ENCODE measurements at places on chromosomes 11 and 22. TPM values are rescaled to one million over a fixed set of nuclear protein-coding genes. Genes with fewer than 3 reads are reported as not detected.
A peak's percentile ranks its signal among the peaks of the same experiment; 100 is the strongest.

GRCh38 chr11:120384476-120384875 lies 48.3 kb downstream of the ARHGEF12 start:
- no peak for DNase-seq
- no peak overlapping the region for H3K27ac ChIP-seq
- no peak overlapping the region for H3K4me3 ChIP-seq
- H3K27me3 ChIP-seq = no peaks in the 10 kb centered on the region
- no peaks in the 10 kb centered on the region for H3K36me3 ChIP-seq

DNA sequence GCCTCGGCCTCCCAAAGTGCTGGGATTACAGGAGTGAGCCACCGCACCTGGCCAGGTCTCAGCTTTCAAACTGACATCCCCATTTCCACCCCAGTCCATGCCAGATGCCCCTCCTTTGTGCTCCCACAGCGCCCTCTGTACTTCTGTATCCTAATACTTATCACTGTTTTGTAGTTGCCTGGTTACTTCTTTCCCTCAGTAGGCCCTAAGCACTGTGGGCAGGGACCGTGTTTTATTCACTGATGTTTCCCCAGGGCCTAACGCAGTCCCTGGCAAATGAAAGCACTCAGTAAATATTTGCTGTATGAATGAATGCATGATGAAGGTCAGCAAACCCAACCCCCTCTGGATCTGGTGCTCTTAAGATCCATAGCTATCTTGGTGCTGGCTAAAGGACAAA lies 2.2 kb upstream of the TRIM3 start:
- H3K36me3 ChIP-seq = no peaks in the 10 kb centered on the region
- H3K4me1 ChIP-seq = peaks cover 27% of the 10 kb centered on the region
- no peak overlapping the region for H3K27ac ChIP-seq
- no peaks in the 10 kb centered on the region for H3K27me3 ChIP-seq

GRCh38 chr11:14454861-14455632 lies 44.6 kb downstream of the COPB1 start:
- no peak for DNase-seq
- no peak overlapping the region for H3K27ac ChIP-seq
- H3K4me1 ChIP-seq = no peaks in the 10 kb centered on the region
- no peaks in the 10 kb centered on the region for H3K27me3 ChIP-seq

GRCh38 chr22:32590556-32590955 lies 115.9 kb downstream of the FBXO7 start:
- H3K27me3 ChIP-seq = no peaks in the 10 kb centered on the region
- no peak overlapping the region for H3K4me3 ChIP-seq
- H3K27ac ChIP-seq = no peak overlapping the region
- no peaks in the 10 kb centered on the region for H3K4me1 ChIP-seq

- no peaks in the 10 kb centered on the region for H3K27me3 ChIP-seq
- no peak for DNase-seq
- no peak overlapping the region for H3K27ac ChIP-seq
- no peaks in the 10 kb centered on the region for H3K36me3 ChIP-seq
- no peak overlapping the region for H3K4me3 ChIP-seq
These were observed 42.9 kb downstream of the PC start for GRCh38 chr11:66915046-66915832.

- no peak overlapping the region for H3K4me3 ChIP-seq
- no peaks in the 10 kb centered on the region for H3K36me3 ChIP-seq
- no peak overlapping the region for H3K27ac ChIP-seq
- no peak for DNase-seq
- no peaks in the 10 kb centered on the region for H3K27me3 ChIP-seq
- H3K4me1 ChIP-seq = no peaks in the 10 kb centered on the region
These were observed 901.0 kb downstream of the BRD1 start for GRCh38 chr22:48926643-48927042.

The SMPD1 gene
- 56.1 TPM for total RNA-seq

The SLC15A3 gene
- total RNA-seq = 6.9 TPM

The ANO9 gene
- 0.23 TPM for total RNA-seq

GRCh38 chr11:126311401-126312291 lies 7.8 kb downstream of the DCPS start:
- DNase-seq = no peak
- H3K4me3 ChIP-seq = no peak overlapping the region
- H3K27ac ChIP-seq = no peak overlapping the region
- no peaks in the 10 kb centered on the region for H3K27me3 ChIP-seq

The MRGPRX4 gene
- not detected for total RNA-seq

DNA sequence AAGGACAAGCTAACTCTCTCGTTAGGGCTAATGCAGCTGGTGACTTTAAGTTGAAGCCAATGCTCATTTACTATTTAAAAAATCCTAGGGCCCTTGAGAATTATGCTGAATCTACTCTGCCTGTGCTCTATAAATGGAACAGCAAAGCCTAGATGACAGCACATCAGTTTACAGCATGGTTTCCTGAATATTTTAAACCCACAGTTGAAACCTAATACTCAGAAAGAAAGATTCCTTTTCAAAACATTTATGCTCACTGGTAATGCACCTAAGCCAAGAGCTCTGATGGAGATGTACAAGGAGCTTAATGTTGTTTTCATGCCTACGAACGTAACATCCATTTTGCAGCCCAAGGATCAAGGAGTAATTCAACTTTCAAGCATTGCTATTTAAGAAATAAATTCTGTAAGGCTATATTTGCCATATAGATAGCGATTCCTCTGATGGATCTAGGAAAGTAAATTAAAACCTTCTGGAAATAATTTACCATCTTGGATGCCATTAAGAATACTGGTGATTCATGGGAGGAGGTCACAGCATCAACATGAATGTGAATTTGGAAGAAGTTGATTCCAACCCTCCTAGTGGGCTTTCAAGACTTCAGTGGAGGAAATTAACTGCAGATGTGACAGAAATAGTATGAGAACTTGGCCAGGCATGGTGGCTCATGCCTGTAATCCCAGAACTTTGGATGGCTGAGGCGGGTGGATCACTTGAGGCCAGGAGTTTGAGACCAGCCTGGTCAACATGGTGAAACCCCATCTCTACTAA lies 14.5 kb downstream of the XNDC1N start:
- no peaks in the 10 kb centered on the region for H3K36me3 ChIP-seq
- DNase-seq = no peak
- no peaks in the 10 kb centered on the region for H3K4me1 ChIP-seq
- no peaks in the 10 kb centered on the region for H3K27me3 ChIP-seq
- no peak overlapping the region for H3K27ac ChIP-seq

GRCh38 chr11:38014405-38014804 lies 1416.4 kb upstream of the RAG2 start:
- H3K4me3 ChIP-seq = no peak overlapping the region
- H3K36me3 ChIP-seq = no peaks in the 10 kb centered on the region
- H3K27me3 ChIP-seq = no peaks in the 10 kb centered on the region
- no peaks in the 10 kb centered on the region for H3K4me1 ChIP-seq
- DNase-seq = no peak

GRCh38 chr11:88131764-88132470 lies 43.3 kb downstream of the RAB38 start:
- H3K36me3 ChIP-seq = no peaks in the 10 kb centered on the region
- no peak for DNase-seq
- H3K27ac ChIP-seq = no peak overlapping the region
- no peaks in the 10 kb centered on the region for H3K4me1 ChIP-seq
- no peak overlapping the region for H3K4me3 ChIP-seq
- no peaks in the 10 kb centered on the region for H3K27me3 ChIP-seq

The MACROD1 gene
- 162 TPM for total RNA-seq

GRCh38 chr22:17729561-17729960 lies 44.7 kb downstream of the BID start:
- H3K27me3 ChIP-seq = no peaks in the 10 kb centered on the region
- H3K27ac ChIP-seq = no peak overlapping the region
- no peak overlapping the region for H3K4me3 ChIP-seq
- H3K36me3 ChIP-seq = no peaks in the 10 kb centered on the region
- peaks cover 9% of the 10 kb centered on the region for H3K4me1 ChIP-seq

The PANX3 gene
- total RNA-seq = not detected

The ASPHD2 gene
- not detected for total RNA-seq

The RASL10A gene
- total RNA-seq = 0.13 TPM

- DNase-seq = peak; percentile 77
- H3K4me1 ChIP-seq = peaks cover 4% of the 10 kb centered on the region
- peak overlapping the region; percentile 30 for H3K27ac ChIP-seq
- H3K27me3 ChIP-seq = no peaks in the 10 kb centered on the region
These were observed 17.0 kb upstream of the IL2RB start for GRCh38 chr22:37166675-37167066.

Data from gastrocnemius medialis (tissue), 4 donors.